ENCODE measurements at places on chromosomes 1 and 21.

DNA sequence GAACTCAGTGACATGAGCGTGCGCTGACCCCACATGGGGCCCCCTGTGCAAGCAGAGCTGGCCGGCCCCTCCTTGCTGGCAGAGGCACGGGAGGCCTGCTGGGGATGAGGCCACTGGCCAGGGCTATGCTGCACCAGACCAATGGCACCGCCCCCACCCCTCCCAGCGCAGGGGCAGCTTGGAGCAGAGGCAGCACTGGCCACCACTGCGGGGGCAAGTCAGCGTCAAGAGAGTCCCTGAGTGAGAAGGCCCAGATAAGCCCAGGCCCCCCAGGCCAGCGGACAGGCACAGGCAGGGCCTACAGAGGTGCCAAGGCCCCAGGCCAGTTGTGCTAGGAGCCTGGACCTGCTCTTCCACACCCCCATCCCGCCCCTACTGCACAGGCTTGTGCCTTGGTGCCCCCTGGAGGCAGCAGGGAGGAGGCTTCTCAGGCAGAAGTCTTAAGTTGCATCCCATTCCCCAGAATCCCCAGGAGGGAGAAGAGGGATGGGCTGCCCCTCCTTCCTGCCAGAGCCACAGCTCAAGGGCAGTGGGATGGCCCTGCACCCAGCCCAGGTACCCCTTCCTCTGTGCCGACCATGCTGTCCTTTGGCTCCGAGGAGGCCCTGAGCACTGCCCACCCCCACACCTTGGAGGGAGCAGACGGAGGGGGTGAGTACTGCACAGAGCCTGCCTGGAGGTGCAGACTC, 35.8 kb downstream of the EPHX1 start:
- DNase-seq = peak; percentile 88

DNA sequence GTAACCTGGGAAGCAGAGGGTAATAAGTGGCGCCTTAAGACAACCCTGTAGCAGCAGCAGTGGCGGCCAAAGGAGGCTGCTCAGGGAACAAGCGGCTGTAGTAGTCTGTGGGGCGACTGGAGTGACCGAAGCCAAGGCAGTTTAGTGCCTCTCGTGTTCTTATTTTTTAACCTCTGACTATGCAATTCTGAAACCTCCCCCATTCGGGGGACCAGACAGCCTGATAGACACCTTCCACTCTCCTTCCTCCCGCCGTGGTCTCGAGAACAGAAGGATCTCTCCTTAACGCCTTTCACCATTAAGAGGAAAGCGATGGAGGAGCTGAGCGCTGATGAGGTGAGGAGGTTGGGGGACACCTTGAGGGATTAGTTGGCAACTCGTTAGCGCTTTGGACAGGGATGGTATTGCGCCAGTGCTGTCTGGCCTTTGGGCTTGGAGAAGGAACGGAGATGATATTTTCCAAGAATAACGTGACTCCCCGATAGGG, 644 bp downstream of the UBE4B start:
- DNase-seq = peak; percentile 33

GRCh38 chr1:232622981-232623380, 7.0 kb downstream of the SIPA1L2 start:
- DNase-seq = no peak

GRCh38 chr21:41821756-41822431, 55.0 kb upstream of the RIPK4 start:
- DNase-seq = no peak

- no peak for DNase-seq
Observed at GRCh38 chr21:41501919-41502318, 6.0 kb downstream of the TMPRSS2 start.

DNA sequence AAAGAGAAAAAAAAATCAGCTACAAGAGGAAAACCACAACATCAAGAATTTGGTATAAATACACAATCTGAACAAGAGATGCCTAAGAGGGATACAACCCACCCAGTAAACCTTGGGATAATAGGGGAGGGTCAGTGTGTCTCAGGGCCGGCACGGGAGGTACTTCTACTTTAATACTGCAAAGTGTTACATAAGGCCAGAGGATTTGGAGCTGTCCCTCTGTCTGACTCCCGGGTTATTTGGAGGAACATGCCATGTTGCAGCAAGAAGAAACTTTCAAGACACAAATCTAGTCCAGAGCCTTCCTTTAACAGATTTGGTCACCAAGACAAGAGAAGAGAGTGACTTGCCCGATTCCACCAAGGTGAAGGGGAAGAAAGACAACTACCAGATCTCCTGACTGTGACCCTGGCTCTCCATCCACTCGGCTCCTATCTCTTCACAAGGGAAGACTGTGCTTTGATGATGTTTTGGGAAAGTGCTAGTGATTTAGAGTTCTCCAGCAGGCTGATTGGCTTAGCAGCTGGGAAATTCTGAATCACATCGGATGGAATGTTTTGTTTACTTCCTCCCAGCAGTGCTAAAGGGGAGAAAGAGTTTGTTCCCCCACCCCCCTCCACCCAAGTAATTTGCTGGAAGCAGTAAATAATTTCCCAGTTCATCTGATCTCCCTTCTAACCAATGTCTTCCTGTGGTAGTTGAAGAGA, 29.3 kb downstream of the SGIP1 start:
- DNase-seq = peak; percentile 90

DNA sequence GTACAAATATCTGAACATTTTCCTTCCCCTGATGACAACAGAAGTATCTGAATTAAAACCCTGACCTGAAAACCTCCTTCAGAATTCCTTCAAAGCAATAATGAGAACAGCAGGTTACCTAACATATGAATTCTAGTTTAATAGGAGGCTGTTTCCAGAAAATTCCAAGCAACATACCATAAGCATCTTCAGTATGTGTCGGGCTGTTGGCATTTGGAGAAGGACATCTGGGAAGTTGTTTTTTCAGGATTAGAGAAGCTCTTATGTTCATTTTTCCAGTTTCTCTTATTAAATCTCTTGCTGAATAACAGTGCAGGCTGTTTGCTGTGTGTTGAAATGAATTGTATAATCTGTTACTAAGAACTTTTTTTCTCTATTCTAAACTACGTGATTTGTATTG, 101.5 kb downstream of the PLA2G4A start:
- peak; percentile 25 for DNase-seq

DNA sequence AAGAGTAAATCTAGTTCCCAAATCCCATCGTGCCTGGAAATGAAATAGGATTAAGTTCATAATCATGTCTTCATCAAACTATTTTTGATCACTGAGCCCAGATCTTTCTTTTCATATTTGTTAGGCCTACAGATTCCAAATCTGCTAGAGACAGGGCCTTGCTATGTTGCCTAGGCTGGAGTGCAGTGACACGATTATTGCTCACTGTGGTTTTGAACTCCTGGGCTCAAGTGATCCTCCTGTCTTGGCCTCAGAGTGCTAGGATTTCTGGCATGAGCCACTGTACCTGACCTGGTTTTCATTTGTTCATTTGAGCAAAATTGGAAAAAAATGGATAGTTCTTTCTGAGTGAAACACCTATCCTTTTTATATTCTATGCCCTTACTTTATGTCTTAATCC, 28.0 kb upstream of the DIPK1A start:
- no peak for DNase-seq

DNA sequence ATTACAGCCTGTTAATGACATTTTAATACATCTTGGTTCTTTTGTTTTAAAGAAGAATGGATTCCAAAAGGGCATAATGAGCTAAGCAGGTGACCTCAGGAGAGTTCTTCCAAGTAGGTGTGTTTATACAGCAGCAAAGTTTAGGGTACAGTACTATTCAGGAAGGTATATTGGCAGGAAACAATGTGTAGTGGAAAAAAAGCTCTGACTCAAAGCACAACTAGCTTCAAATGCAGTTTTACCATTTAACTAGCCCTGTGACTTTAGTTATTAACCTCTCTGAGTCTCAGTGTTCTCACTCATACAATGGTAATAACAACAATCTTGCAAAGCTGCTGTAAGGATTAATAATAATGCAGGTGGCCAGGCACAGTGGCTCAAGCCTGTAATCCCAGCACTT, 29.9 kb downstream of the FAF1 start:
- no peak for DNase-seq

DNA sequence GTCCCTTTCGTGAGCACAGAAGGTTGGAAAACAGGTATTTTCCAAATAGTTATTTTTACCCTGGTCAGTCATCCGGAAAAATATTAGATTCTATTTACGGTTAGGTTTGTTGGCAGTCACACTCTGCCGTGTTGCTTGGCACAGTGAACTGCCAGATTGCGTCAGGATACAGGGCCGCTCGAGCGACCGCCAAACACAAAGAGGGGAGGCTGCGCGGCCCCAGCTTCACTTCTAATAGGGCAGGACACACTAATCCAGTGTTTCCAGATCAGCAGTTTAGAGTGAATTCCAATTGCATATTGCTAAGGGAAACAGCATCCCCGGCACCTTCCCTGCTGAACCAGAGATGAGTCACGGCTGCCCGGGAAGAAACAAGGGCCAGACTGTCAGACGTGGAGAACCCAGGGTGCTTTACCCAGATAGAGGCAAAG, 22.9 kb downstream of the UMODL1 start:
- DNase-seq = peak; percentile 83

DNA sequence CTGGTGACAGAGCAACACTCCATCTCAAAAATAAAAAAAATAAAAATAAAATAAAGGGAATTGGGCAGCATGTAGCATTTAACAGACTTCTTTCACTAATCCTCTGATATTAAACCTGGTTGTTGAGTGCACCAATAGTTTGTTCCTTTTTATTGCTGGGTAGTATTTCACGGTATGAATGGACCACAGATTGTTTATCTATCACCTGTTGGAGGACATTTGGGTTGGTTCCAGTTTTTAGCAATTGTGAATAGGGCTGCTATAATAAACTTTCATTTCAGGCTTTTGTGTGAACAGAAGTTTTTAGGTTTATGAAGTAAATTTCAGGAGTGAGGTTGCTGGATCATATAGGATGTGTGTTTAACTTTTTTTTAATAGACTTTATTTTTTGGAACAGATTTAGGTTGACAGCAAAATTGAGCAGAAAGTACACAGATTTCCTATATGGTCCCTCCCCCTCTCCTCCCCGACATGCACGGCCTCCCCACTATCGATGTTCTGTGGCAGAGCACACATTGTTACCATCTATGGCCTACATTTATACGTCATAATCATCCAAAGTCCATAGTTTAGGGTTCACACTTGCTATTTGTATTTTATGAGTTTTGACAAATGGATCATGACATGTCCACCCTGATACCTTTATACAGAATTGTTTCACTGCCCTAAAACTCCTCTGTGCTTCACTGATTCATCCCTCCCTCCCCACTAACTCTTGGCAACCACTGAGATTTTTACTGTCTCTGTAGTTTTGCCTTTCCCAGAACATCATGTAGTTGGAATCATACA, 66.1 kb upstream of the TMPRSS2 start:
- no peak for DNase-seq

- DNase-seq = no peak
Observed at GRCh38 chr1:225823811-225824261, 13.9 kb downstream of the EPHX1 start.

GRCh38 chr21:17931080-17931479, 111.9 kb upstream of the C21orf91 start:
- DNase-seq = no peak

GRCh38 chr1:245579881-245580280, 425.1 kb downstream of the KIF26B start:
- DNase-seq = no peak

- peak; percentile 94 for DNase-seq
Observed at GRCh38 chr1:168469690-168470089, 74.1 kb downstream of the XCL2 start.

GRCh38 chr1:16128338-16128741, 27.5 kb downstream of the EPHA2 start:
- no peak for DNase-seq

DNA sequence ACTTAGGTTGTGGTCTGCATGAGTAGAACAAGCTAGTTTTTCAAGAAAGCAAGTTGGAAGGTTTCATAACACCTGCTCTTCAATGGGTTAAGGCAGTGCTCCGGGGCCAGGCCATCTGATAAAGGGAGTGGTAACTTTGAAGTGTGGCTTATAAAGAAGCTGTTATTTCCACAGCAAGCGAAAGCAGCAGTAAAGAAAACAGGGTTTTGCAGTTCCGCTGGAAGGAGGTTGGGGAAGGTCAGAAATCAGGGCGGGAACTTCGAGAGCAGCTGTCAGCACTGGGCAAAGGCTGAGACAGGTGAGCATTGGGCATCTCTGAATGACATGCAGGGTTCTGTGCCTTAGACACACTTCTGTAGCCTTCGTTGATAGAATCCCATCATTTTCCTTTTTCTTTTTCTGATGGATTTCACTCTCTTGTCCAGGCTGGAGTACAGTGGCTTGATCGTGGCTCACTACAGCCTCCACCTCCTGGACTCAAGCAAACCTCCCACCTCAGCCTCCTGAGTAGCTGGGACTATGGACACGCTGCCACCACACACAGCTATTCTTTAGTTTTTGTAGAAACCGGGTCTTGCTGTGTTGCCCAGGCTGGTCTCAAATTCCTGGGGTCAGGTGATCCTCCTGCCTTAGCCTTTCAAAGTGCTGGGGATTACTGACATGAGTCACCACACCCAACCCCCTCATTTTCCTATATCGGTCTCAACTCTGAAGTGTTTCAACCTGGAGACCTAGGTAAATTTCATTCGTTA, 20.5 kb downstream of the TMEM51 start:
- peak; percentile 30 for DNase-seq

- DNase-seq = peak; percentile 50
Observed at GRCh38 chr21:29546071-29546470, 247.3 kb downstream of the BACH1 start.

DNA sequence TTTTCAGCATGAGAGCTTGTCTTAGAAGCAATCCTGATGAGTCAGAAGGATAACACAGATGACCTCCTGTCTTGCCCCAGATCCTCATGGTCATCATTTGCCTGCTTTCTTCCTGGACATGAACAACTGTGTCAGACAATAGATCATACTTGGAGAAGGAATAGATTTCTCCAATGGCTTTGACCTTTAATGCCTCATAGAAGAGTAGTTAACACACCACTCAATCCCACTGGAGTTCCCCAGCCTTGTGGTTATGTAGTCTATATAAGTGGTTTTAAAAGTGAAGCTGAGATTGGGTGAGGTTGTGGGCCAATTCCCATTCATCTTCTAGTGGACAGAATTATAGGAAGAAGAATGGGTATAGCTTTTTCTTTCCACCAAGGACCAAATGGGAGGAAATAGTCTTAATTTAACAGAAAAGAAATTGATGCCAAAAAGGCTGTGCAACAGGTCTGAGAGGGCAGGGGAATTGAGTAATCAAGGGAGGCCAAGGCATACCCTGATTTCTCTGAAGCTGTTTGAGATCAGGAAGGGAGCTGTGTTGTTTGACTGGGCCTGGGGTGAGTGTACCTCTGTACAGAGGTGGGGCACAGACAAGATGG, 14.4 kb downstream of the PRCC start:
- DNase-seq = peak; percentile 57

Data from fibroblast of lung (primary cell).